Activated CD4-positive, CD25-positive, alpha-beta regulatory T cell (primary cell): ENCODE measurements at places on chromosomes 12 and 14.

DNA sequence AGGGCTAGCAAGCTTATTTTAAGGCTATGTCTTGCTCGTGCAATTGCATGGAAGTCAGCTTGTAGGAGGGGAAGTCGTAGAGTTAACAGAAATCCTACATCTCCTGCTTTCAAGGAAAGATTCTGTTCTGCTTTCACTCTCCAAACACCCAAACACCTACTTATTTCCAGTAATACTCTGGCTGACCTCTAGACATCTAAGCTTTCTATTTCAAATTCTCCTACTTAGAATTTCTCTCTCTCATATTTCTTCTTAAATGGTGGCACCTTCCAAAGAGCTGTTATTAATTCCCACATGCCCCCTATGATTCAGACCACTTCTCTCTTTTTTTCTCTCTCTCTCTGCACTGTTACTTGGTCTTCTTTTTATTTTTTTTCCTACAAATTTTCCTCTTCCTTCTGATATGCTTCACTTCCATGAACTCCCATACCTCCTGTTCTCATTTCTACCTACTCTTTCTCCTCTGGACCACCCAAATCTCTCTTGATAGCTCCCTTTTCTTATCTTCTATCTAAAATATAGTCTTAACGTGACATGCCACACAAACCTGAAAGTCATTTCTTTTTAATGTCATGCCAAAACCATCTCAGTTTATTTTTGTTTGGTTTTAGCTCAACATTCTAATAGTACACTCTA lies 90.8 kb downstream of the RPS6KA5 start:
- DNase-seq, result no peak

- no peak for DNase-seq
Observed at GRCh38 chr12:112112409-112113133, 4.0 kb upstream of the NAA25 start.

DNA sequence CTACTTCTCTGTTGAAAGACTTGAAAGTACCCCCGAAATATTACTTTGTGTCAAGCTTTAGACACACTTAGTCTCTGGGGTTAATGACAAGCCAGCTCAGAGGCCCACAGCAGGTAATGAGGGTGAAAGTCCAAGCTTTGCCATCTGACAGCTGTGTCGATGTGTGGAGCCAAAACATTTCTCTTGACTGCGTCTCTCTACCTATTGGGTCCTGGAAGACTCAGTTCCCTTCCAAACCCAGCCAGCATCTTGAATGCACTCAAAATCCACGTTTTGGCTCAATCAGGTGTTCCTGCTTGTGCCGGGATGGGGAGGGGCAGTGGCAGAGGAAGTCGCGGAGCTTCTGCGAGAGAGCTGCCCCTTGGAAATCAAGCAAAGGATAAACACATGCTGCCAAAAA lies 3.2 kb downstream of the PLXNC1 start:
- no peak for DNase-seq

DNA sequence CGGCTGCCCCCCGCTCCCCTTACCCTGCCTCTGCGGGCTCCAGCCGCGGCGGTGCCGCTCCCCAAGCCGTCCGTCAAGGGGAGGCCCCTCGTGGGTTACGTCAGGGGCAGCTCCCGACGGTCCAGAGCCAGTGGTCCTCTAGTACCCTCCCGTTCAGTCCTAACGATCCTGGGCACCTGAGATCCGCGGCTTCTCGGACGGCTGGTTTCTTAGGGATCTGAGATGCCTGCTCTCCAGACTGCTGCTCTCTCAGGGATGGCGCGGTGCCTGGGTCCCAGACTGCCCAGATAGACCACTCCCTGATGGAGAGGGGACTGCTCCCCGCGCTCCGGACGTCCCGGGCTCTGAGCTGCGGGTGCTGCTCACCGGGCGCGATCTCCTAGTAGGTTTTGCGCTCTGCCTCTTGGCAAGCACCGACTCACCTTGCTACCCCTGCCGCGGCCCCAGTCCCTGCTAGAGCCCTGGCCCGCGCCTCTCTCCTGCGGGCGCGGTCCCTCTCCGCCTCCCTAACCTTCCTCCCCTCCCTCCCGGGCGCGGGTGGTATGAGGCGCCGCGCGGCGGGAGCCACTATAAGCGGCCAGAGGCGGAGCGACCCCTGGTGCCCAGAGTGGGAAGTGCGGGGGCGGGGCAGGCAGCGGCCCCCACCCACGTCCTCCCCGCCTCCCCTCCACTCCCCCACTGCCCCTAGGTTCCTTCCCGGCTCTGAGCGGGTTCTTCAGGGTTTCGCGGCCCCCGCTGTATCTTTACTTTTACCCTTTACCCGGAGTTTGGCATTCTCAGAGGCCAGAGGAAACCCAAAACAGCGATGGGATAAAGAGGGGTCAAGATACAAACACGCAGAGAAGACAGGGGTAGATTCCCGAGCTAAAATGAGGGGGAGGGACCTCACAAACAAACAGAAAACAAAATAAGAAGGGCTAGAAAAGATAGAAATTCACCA lies at the start of gene C1QL4:
Gene C1QL4, minus strand, starts transcription at position 544 of the 940 bp plus-strand sequence. CDS start 711 bp downstream, outside the sequence.
- DNase-seq, result peak; percentile 73

DNA sequence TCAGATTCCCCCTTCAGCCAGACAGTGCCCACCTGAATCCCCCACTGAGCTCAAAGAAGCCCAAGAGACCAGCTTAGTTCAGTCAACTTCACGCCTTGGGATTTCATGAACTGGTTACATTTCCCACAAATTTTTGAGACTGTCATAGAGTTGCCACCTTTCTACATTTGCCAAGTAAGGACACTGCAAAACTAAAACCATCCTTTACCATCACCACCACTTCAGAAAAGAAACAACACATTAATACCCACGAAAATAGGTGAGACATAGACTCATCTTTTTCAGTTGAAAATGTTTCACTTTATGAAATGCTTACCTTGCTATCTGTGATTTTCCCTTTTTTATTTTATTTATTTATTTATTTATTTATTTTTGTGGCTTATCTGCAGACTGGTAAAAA lies 16.1 kb downstream of the CMKLR1 start:
- no peak for DNase-seq

DNA sequence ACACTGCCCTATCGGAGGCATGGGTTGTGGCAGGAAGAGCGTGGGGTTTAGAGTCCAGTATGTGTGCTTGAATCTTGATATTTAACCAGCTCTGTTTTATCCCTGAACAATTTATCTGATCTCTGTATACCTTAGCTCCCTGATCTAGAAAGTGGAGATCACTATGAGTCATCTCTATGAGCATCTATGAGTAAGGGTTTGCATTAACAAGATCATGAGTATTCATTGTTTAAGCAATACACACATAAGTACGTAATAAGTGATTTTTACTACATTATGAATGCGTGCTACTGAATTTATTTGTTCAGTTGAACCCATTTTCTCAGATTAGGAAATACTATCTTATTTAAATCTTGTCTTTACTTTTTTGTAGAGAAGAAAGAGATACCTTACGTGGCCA lies 49.4 kb downstream of the GPATCH2L start:
- DNase-seq, result no peak

DNA sequence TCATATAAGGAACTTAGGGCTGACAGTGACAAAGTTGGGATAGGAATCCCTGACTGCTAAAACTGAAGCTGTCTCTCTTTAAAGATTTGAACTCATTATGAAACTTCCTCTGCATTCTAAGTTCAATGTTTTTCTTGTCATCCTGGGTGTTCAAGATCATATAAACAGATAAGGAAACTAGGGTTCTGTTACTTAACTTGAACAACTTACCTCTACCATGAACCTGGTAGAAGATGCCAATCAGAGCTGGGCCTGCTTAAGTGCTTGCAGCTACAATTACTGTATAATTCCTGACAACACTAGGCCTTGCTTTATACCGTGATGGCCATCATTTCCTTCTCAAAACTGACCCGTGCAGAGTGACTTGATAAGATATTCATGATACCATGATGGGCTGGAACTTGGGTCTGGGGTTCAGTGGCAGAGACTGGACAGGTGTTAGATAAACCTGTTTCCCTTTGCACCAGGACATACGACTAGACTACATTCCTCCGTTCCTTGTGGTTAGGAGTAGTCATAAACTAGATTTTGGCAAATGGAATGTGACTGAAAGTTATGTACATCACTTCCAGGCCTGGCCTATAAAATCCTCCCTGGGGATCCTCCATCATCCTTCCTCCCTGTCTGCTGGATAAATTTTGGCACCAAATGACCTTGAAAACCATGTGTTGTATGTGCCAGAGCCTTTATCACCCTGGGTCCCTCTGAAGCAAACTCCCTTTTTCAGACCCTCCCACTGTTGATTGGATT lies 172.2 kb upstream of the PRICKLE1 start:
- DNase-seq, result no peak
